Fibroblast of skin of right biceps (primary cell): ENCODE measurements at places on chromosomes 3 and 15.

GRCh38 chr15:45499426-45499825 is 23.1 kb downstream of the SLC30A4 start:
- DNase-seq, result peak; percentile 55

- DNase-seq, result peak; percentile 42
Measured at GRCh38 chr3:138786788-138787271, 47.9 kb downstream of the PIK3CB start.

- no peak for DNase-seq
Measured at GRCh38 chr15:79170256-79170664, 79.7 kb upstream of the RASGRF1 start.

DNA sequence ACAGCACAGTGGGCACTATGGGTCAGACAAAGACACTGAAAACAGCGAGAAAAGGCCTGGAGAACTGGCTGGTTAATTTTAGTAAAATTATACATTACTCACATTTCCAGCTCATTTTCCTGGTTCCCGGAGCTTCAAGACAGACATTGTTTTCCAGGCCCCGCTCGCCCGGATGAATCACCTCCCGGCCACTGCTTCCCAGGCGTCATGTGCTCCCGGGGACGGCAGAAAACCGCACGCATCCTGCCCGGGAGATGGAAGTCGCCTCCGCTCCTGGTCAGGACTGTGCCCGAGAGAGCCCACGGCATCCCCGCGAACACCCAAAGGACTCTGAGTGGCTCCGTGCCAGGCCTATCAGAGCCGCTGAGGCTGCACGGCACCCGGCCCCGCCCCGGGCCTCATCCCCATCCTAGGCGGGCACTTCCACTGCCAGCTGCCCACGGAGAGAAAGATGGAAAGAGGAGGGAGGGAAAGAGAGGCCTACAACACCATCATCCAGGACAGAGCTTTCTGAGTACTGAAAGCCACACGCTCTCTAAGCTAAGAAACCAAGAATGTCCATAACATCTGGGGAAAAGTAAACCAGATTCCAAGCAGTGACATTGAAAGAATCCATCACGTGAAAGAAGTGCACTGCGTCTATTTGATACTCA is 75.1 kb downstream of the VGLL4 start:
- peak; percentile 95 for DNase-seq

DNA sequence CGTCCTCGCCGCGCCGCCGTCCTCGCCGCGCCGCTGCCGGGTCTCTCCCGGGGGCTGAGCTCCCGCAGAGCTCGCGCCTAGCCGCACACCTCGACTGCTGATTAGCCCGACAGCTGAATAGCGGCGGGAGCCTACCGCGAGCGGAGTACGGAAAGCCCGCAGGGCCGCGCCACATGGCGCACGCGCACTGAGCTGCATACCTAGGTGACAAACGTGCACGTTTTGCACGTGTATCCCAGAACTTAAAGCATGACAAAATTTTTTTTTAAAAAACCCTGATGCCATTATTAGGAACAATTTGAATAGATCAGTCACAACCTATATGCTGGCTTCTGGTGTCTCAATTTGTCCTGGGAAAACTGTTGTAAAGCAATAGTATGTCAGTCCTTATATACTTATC is at the start of gene GOLGA8A:
Gene GOLGA8A, minus strand, starts transcription at position 122 of the 400 bp plus-strand sequence. CDS start 48,117 bp downstream, outside the sequence.
- DNase-seq, result peak; percentile 87

GRCh38 chr15:26702381-26702780 is 70.5 kb downstream of the GABRB3 start:
- no peak for DNase-seq
